ENCODE measurements at places on chromosomes 11 and 22. TPM values are rescaled to one million over a fixed set of nuclear protein-coding genes. Genes with fewer than 3 reads are reported as not detected.

- no peak for DNase-seq
These were observed 893.2 kb downstream of the BRD1 start for GRCh38 chr22:48934446-48934845.

The TMPRSS5 gene
- total RNA-seq, result 0.58 TPM

DNA sequence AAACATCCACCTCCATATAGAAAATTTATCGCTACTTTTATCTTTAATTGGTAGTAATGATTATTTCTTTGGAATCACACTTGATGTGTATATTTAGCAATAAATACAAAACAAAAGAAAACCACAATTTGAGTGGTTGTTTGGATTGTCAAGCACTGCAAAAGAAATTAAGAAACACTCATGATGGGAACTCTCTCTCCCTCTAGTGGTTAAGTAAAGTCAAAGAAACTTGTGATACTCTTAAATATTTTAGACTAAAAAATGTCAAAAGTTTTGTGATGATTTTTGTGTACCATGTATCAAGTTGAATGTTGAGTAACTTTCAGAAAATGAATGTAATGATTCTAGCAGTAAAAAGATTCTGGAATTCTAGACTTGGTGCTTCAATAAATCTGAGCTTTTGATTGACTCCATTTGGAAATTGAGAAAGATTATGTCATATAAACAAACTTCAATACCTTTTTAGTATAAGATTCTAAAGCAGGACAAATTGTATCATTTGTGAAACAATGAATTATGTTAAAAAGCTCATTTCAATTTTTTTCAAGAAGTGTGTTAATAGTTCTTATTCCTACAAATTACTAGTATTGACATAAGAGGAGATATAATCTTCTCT, 20.8 kb downstream of the MUC15 start:
- no peak for DNase-seq

The ENTHD1 gene
- total RNA-seq, result not detected
